ENCODE measurements at places on chromosomes 7 and 10. TPM values are rescaled to one million over a fixed set of nuclear protein-coding genes. Genes with fewer than 3 reads are reported as not detected.

Gene INSYN2A
- 4.4 TPM for total RNA-seq

- no peak for DNase-seq
Observed at GRCh38 chr10:1354809-1355710, 298.9 kb downstream of the WDR37 start.

- no peak for DNase-seq
Observed at GRCh38 chr7:21417647-21418046, 10.2 kb upstream of the SP4 start.

GRCh38 chr10:5532618-5533097 is 7.9 kb downstream of the CALML3 start:
- DNase-seq: no peak

Gene AGR2
- 858 TPM for total RNA-seq

- DNase-seq: no peak
Observed at GRCh38 chr7:48255046-48255445, 83.8 kb downstream of the ABCA13 start.

DNA sequence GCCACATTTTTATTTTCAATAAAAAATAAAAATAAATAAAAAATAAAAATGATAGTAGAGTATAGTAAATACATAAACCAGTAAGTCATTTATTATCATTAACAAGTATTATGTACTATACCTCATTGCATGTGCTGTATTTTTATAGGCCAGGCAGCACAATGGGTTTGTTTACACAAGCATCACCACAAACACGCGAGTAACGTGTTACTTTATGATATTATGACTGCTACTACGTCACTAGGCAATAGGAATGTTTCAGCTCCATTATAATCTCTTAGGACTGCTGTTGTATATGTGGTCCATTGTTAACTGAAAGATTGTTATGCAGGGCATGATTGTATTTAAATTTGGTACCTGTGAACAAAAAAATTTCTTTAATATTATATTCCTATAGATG is 20.8 kb upstream of the SDHAF3 start:
- no peak for DNase-seq

All from stomach (tissue), 19 donors.